AG09309 (cell line): ENCODE measurements at places on chromosomes 6 and 20.

- DNase-seq: no peak
Measured at GRCh38 chr6:30882759-30883684, 1.3 kb upstream of the DDR1 start.

DNA sequence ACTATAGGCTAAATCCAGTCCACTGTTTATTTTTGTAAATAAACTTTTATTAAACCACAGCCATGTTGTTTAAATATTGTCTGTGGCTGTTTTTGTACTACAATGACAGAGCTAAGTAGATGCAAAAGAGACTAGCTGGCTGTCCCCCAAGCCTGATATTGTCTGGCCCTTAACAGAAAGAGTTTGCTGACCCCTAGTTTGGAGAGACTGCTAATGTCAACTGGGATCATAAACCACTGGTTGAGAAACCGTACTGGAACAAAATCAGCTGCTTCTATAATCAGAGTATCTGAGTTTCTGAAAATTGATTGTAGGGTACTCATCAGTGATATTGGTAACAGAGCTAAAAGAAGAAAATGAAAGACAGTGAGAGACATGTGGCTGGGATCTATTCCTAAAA, 102.6 kb upstream of the FAM184A start:
- DNase-seq: no peak

DNA sequence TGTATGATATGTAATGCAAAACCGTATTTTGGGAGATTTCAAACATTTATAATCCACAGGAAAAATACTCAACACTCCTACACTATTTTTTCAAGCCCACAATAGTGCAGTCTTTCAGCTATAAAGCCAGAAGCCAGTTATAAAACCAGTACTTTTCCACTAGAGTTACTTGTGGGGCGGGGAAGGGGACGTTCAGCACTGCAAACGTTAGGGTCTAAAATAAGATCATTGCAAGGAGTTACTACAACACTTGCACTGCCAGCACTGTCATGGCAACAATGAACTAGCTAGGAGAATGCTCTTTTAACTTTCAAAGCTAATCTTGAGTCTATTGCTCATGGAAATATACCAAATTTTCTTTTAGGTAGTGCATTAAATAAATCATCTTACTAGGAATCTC, 14.7 kb downstream of the SESN1 start:
- no peak for DNase-seq

DNA sequence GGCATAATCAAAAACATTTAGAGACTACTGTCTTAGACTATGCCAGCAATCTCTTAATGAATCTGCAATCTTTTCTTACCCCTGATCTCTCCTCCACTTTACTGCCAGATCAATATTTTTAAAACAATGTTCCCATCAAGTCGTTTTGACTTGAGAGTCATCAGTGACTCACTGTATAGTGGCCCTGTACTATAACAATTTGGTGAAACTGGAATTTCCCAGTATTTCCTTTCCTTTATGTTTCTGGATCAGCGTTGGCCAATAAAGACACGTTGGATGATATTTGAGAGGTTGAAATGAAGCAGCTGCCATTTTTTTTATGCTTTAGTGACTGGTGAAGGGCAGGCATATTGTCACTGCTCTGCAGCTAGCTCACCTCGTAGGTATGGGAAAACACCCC, 10.1 kb upstream of the SMIM13 start:
- no peak for DNase-seq

DNA sequence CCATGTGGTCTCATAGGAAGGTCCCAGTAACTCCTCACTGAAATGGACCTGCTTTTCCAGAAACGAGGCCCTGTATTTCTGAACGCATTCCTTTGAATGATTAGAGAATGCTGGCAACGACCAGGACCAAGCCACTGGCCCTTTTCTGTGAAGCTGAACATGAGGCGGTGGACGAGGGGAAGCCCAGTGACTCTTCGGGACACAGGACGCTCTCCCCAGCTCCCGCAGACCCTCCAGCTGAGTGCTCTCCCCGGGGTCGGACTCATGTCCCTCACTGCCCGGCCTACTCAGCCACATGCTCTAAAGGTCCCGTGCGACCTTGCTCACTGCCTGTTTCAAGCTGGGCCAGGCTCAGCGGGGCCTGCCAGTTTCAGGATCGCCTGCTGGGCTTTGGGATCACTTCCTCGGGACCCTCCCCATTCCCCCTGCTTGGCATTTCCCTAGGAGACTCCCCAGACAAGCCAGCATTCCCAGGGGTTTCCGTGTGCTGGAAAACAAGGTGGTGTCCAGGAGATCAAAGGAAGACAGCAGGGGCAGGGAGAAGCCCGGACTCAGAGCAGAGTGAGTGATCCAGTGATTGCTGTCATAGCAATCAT, 2.6 kb upstream of the CST9 start:
- no peak for DNase-seq

- DNase-seq: no peak
Measured at GRCh38 chr20:36098364-36098763, 56.2 kb upstream of the EPB41L1 start.
